Endodermal cell (in vitro differentiated cells): ENCODE measurements at places on chromosomes 1 and 21. TPM values are rescaled to one million over a fixed set of nuclear protein-coding genes. Genes with fewer than 3 reads are reported as not detected.

GRCh38 chr1:226736908-226737818, 1.9 kb downstream of the ITPKB start:
- peak; percentile 83 for DNase-seq

S100A2 gene
- total RNA-seq: 0.92 and 1.4 TPM in 2 replicates

DNA sequence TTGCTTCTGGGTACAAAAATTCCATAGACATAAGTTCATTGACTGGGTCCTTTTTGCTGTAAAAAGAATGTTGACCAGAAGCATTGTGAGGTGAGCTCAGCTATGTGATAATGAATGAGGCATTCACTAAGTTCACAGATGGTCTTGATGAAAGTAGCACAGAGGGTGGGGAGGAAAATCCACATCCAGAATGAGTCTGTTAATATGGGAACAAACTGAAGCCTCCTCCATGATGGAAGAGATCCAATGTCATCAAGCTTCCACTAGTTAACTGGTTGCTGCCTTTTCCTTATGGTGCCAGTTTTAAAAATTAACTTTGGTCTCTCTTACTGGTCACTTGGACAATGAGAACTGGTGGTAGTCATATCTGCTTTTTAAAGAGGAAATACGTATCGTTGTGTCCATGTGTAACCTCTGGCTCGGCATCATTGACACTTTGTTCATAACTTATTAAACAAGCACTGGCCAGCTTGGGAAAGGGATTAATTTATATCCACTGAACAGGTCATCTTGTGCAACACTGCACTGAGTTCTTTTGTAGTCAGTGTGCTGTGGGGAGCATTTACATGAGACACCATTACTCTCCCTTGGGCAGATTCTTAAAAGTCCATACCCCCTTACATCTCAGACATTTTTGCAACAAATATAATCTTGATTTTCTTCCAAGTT, 88.6 kb downstream of the ADAMTS1 start:
- no peak for DNase-seq

DNA sequence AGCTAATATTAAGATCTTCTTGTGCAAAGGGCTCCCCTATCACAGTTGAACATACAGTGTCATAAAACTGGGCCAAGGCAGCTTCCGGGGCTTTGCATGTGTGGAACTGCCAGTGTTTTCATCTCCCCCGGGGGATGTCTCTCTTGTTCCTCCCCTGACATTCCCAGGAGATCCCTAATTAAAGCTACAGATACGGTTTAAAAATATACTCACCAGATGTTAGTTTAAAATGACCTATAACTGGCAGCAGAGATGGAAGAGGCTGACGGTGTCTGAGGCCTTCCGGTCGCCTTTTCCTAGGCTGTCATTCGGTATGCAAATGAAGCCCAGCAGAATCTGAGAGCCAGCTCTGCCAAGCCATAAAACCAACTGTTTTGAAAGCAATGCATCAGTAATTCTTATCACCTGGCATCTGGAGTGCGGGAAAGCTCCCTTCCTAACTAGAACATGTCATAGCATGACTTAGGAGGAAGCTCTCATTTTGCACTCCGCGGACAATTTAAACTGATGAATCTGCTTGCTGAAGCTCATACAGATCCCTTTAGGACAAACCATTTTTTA, 436.5 kb upstream of the VAMP3 start:
- peak; percentile 46 for DNase-seq

CHRNB2 gene
- total RNA-seq: 0.18 to 0.31 TPM (median 0.29 TPM) in 3 replicates

IVL gene
- total RNA-seq: not detected in 2 replicates

DNA sequence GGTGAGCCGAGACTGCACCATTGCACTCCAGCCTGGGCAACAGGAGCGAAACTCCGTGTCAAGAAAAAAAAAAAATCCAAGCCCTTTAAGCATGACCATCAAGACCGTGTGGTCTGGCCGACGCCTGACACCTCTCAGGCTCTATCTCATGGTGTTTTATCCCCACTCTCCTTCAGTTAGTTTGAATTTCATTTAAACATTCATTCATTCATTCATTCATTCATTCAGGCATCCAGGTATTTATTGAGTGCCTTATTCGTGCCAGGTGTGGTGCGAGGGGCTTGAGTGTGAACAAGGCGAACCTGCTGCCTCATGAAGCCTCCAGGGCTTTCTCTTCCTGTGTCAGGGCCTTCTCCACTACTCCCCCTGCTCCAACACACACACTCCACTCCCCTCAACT, 22.6 kb upstream of the OPRD1 start:
- no peak for DNase-seq

- DNase-seq: peak; percentile 93
These were observed 13.7 kb upstream of the E2F2 start for GRCh38 chr1:23544444-23545389.

GRCh38 chr1:217498209-217498608, 132.7 kb downstream of the GPATCH2 start:
- no peak for DNase-seq

DNA sequence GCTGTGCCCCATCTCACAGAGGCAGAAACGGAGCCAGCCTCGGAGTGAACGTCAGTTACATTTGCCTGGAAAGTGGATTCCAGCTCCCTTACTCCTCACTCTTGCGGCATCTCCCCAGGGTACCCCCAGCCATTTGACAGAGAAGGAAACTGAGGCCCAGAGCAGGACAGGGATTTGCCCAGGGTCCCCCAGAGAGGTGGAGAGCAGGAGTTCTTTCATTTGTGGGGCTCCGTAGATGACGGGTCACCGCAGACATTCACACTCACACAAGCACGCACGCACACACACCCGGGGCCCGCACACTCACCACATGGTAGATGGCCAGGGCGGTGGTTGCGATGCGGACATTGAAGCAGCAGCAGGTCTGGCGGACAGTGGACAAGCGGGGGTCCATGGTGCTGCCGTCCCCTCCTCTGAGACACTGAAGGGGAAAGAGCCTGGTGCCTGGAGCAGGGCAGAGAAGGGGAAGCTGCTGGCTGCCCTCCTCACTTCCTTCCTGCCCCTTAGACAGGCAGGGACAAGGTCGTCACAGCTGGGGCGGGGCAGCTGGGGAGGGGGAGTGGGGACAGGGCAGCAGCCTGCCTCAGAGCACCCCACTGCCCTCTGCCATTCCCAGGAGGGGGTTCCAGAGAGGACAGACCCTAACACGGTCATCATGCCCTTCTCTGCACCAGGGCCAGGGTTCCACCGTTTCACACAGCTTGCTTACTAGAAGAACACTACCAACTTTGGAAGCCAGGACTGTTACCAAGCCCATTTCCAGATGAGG, at the start of gene LAPTM5:
LAPTM5 (minus strand) TSS at position 423 of the 769 bp plus-strand sequence; CDS start at position 394, 29 bp downstream.
- no peak for DNase-seq

DNA sequence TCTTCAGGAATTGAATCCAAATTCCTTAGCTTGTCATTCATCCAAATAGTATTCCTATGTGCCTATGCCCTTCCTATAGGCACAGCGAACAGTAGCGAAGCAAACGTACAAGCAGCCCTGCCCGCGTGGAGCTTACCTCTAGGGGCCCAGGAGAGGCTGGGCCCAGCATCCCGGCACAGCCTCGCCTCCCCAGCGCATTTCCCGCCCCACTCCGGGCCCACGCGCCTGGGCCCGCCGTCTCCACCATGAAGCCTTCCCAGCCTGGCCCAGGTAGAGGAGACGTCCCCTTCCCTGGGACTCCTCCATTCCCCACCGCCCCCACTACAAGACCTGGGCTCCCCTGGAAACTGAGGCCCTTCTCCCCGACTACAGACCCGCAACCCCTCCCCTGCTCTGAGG, 245 bp upstream of the TMEM269 start:
- no peak for DNase-seq

MRPL24 gene
- total RNA-seq: 30.4 and 32.2 TPM in 2 replicates

GRCh38 chr1:81585371-81585770, 215.4 kb upstream of the ADGRL2 start:
- no peak for DNase-seq

DNA sequence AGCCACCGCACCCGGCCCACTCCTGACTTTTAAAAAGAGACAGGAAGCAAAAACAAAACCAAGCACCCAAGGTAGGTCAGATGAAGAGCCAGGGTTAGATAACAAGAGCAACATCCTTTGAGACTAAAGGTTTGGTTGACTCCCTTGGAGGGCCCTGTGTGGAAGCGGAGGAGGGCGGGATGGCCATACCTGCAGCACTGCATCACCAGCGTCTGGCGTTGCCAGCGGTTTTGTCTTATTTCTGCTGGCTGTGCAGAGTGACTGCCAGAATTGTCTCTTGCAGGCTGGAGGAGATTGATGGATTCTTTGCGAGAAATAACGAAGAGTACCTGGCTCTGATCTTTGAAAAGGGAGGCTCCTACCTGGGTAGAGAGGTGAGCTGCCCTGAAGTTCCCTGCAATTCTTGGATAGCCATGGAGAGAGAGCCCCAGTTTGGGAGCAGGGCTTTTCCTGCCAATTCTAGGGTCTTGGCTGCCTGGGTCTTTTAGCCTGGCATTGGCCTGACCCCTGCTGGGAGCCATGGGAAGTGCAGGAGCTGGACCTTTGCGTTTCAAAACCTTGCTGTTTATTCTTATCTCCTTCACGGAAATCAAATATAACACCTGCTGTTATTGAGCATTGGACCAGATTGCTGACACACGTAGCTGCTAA, 24.0 kb downstream of the QSOX1 start:
- DNase-seq: peak; percentile 92

DNA sequence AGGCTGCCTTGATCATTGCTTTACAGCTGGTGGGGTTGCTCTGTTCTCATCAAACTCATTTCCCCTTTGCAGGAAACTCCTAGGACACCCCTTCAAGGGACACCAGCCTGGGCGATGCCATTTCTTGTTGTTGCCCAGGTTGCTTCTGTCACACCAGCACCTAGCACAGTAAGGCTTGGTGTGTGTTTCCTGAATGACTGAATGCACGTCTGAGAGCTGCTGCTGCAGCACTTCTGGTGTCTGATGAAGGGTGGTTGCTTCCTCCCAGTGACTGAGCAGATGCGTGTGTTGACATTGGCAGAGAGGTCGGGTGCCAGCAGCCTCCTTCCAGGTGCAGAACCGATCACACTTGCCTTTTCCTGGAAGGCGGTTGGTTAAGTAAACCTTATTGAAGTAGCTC, 477.4 kb downstream of the CAMTA1 start:
- no peak for DNase-seq

CFAP410 gene
- total RNA-seq: 35.7 to 78.6 TPM (median 44.0 TPM) in 3 replicates

DNA sequence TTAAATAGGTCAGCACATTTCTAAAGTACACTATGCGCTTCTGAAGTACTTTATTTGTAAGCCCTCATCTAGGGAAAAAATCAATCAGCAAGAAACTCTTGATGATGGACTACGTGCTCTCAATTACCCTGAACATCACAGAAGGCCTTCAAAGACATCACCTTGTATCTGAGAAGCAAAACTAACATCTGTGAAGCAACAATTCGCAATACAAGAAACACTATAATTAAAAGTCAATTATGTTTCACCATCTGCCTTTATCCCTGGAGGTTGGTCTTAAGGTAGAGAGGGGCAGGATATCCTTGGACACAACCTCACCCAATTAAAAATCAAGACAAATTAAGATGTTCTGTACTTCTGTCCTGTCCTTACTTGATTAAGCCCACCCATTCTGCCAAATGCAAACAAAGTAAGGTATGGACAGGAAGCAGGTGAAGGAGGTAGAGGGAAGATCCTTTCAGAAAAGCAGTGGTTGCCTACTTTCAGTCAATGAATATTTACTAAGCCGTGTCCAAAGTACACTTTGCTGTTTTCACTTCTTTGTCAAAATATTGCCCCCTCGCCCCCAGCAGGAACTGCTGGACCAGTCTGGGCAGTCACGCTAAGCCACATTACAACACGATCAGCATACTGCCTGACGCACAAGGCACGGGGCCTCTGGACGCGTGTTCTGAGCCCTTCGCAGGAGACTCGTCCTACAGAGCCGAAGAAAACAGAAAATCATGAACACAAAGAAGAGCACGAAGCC, 887 bp downstream of the SLC19A2 start:
- no peak for DNase-seq

GRCh38 chr1:97668945-97669344, 251.9 kb downstream of the DPYD start:
- DNase-seq: no peak

GRCh38 chr1:162168261-162168660, 98.8 kb downstream of the NOS1AP start:
- no peak for DNase-seq

- DNase-seq: no peak
These were observed 131.3 kb downstream of the NTPCR start for GRCh38 chr1:233081735-233082134.

DNA sequence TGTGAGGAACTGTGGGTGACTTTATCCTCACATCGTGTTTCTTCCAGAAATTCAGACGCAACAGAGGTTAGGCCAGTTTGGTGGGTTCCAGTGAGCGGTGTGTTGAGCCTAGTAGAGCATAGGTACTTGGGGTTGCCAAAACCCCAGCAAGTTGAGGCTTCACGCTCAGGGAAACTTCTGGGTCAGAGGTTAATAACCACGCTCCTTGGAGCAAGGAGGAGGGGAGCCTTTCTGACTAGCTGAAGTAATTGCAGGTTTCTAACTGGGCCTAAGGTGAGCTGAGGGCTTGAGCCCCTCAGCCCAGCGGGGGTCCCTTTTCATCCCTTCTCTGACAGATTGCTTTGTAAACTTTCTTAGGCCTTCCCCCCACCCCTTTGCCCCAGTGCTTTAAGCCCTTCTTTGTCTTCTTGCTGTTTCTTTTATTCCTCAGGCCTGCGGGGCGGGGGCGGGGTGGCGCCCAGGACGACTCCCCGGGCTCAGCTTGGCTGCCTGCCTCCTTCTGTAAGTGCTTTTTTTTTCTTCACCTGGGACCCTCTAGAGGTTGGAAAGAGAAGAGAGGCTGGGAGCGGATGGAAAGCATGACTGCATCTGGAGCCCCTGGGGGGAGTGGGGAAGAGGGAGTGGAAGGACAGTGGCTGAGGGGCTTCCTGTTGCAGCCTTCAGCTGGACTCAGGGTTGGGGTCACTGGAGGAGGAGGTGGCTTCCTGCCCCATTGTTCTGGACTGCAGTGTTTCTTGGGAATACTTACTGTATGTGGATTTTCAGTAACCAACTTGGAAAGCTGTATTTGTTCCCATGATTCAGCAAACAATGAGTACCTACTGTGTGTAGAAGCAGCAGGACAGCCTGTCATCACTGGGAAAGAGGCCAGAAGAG, 1.3 kb upstream of the ZNF436 start:
- peak; percentile 94 for DNase-seq

DNA sequence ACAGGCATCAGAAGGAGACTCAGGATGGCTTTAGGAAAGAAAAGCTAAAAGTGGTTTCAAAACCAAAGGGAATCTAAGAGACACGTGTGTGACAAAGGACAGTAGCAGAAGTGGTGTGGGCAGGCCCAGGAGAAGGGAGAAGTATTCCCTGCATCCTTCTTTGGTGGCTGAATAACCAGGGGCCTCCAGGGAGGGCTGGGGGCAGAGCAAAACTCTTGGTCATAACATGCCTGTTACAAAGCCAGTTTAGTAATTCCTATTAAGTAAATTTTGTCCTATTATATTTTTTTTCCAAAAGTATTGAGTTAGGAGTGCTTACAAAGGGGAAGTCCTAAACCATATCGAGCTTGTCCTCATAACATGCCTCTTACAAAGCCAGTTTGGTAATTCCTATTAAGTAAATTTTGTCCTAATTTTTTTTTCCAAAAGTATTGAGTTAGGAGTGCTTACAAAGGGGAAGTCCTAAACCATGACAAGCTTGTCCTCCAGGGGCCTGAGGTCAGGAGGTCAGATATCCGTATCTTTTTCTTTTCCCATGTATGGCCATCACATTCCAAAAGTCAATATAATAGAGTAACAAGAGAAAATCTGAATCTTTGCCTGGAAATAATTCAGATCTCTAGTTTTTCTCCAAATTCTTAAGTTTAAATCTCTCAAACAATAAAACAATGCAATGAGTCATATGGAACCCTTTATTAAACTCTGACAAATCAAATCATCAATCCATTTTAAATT, 509.2 kb downstream of the LTN1 start:
- DNase-seq: no peak

GRCh38 chr21:29146726-29147125, 16.3 kb downstream of the MAP3K7CL start:
- DNase-seq: no peak

PLEKHG5 gene
- total RNA-seq: 27.9 and 32.6 TPM in 2 replicates
